ENCODE measurements at places on chromosomes 6 and 20.

GRCh38 chr6:161435748-161436070 lies 161.8 kb upstream of the AGPAT4 start:
- DNase-seq, result no peak

DNA sequence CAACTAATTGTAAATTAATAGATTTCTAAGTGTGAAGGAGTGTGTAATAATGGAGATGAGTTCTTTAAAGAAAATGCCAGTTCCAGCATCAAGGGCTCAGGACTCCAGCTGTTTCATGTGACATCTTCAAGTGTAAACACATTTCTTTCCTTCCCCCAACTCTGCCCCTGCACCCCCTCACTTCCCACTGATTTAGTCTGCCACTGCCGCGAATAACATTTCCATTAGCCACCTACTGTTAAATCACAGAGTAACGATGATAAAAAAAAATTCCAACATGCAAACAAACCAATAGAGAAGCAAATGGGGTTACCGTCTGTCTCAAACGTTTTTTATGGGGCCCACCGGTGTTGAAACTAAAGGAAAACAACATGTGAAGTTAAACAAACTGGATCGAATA lies 414.3 kb downstream of the SAMD5 start:
- DNase-seq, result no peak

DNA sequence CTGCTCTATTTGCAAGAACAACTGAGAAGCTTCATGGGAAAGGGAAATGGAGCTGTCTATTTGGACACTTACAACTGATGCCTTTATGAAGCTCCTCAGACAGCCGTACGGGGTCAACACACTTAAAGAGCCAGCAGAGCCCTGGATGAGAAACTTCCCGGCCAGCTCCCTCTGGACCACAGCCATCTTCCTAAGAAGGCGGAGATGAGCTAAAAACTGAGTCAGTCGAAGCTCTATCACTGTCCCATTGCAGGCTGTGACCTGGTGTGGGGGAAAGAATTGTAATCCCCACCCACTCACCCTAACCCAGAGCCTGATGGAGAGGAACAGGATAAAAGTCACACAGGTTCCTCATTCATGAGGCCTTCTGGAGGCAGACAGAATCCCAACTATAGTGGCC lies 360.4 kb upstream of the JARID2 start:
- no peak for DNase-seq

DNA sequence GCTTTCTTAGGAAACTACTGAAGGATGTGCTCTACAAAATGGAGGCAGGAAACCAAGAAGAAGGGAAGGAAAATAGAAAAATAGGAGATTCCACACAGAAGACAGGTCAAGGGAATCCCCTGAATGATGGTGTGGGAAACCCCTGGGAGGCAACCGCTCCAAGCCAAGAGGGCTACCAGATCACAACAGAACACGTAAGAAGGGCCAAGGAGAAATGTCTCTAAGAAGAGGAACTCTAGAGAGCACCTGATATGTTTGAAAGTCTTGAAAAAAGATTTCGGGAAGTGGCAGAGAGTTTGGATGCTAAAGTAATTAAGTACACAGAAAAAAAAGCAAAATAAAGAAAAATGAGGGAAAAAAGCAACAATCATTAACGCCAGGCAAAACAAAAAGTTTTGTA lies 7.1 kb downstream of the KIF13A start:
- DNase-seq, result no peak

DNA sequence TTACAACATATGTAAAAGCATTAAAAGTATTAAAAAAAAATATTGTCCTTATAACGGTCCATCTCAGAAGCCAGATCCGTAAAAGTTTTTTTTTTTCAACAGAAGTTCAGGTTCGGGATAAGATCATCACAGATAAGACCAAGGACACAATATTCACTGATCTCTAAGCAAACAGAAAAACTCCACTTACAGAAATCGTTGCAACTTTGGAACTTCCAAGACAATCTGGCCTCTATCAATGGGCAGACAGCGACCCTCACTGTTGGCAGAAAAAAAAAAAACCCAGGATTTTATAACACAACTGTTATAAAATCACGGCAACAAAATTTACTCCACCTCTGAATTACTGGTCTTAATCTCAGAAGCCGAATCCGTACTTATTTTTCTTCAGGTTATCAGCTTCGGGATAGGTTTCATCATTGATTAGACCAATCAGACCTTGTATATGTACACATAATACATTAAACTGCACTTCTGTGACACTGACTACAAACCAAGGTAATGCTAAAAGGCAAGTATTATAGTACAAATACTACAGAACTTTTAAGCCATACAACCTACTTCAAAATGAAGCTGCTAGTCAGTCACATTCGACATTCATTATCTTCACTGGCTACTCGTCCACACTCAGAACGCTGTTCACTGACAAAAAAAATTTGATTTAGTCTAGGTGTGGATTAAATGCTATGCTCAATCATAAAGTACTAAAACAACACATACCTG lies 34.7 kb upstream of the SYNCRIP start:
- DNase-seq, result no peak

- DNase-seq, result no peak
Observed at GRCh38 chr6:97175806-97176205, 107.2 kb downstream of the MMS22L start.

DNA sequence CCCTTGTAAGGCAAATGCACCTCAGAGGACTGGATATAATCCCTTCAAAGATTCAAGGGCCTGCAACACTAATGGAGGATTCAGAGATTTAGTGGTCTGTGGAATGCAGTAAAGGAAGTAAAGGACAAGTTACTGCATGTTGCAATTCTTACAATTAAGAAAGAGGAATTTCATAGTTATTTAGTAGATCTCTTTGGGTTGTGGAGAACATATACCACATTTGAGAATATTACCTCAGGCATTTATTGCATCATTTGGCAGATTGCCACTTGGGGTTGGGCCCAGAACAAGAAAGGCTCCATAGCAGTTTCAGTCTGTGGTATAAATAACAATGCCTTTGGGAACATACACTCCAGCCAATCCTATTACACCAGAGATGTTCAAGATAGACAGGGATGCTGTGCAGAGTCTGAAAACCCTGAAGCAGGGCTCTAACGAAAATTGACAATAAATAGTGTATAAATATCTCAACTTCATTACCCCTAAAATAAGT lies 20.9 kb upstream of the EPM2A start:
- DNase-seq, result no peak

GRCh38 chr6:119312875-119313338 lies 36.7 kb downstream of the MAN1A1 start:
- DNase-seq, result peak; percentile 10

DNA sequence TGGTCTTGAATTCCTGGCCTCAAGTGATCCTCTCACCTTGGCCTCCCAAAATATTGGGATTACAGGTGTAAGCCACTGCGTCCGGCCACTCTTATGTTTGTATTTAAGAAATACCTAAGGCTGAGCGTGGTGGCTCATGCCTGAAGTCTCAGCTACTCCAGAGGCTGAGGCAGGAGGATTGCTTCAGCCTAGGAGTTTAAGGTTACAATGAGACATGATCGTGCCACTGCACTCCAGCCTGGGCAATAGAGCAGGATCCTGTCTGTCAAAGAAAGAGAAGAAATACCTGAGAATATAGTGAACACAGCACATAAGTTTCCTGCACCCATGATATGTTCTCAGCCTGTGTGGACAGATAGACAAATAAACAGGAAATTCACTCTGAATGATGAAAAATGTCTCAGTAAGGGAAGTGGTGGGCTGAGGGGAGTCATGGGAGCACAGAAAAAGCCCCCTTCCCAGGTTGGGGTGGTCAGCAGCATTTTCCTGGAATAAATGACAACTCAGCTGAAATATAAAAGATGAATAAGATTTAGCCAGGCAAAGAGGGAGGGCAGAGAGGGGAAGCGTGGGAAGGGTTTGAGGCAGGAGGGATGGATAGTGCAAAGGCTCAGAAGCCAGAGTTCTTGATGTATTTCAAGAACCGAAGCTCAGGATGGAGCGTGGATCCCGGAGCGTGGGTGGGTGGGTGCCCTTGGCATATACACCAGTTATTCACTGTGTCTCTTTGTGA lies 13.8 kb upstream of the MMP9 start:
- DNase-seq, result no peak
